ENCODE measurements at places on chromosomes 1 and 21.

DNA sequence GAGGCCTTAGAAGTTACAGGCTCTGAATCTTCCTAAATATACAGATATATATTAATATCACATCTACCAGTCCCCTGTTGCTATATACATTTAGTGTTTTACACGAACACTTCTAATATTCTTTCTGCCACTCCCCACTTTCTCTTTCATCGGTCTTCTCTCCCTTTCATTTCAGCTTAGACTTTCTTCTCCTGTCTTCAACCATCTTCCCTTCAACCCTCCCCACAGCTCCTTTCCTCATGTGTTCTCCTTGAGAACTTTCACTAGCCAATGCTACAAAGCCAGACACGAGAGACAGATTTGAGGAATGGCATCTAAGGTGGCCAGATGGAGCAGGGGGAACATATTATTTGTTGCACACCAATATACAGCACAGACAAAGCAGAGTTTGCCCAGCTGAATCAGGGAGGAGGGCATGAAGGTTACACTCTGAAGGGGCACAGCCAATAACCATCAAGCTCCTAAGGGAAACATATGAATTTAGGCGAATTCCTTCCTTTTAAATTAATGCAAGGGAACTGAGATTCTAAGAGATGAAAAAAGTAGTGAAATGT lies 84.1 kb upstream of the LBR start:
- DNase-seq = no peak

- DNase-seq = no peak
Measured at GRCh38 chr1:102640872-102641271, 467.4 kb downstream of the COL11A1 start.

DNA sequence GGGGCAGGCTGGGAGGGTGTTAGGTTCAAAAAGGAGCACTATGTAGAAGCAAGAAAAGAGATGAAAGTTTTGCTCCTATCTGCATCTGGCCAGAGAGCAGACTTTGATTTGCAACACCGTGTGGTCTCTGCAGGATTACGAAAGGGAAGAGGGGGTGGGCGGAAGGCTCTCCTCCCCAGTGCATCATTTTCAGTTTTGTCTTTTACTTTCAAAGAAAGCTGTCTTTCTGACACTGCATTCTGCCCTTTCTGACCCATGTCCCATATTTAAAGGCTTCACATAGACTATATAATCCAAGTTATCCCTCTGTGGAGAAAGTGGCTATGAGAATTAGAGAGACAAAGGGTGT lies 126.5 kb downstream of the RHOU start:
- DNase-seq = no peak

DNA sequence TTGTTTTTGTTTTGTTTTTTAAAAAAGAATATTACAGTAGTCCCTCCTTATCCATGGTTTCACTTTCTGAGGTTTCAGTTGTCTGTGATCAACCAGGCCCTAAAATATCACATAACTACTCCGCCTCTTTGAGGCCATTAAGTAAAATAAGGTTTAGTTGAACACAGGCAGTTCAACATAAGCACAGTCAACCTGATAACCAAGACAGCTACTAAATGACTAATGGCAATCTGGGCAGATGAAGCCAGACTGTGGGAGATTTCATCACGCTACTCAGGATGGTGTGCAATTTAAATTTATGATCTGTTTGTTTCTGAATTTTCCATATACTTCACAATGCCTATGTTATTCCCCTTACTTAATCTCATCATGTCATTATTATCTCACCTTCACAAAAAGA lies 30.1 kb downstream of the LDLRAD1 start:
- no peak for DNase-seq

All from femur (tissue), 1 donor.